HT1080 (cell line): ENCODE measurements at places on chromosomes 13 and 19. TPM values are rescaled to one million over a fixed set of nuclear protein-coding genes. Genes with fewer than 3 reads are reported as not detected.

The HPN gene
- total RNA-seq: not detected in 2 replicates

The ZNF284 gene
- total RNA-seq: 4.1 and 5.0 TPM in 2 replicates

The LHB gene
- not detected in 2 replicates for total RNA-seq

The PRMT1 gene
- 540 and 551 TPM in 2 replicates for total RNA-seq

The TJP3 gene
- 0.03 TPM in 1 of 2 replicates, not detected in the other for total RNA-seq

The KLF1 gene
- not detected in 2 replicates for total RNA-seq

The FFAR1 gene
- 0.06 TPM in 1 of 2 replicates, not detected in the other for total RNA-seq
